ENCODE measurements at places on chromosomes 7 and 10. TPM values are rescaled to one million over a fixed set of nuclear protein-coding genes. Genes with fewer than 3 reads are reported as not detected.

GRCh38 chr7:19814776-19815175 lies 41.4 kb upstream of the TMEM196 start:
- H3K36me3 ChIP-seq: no peaks in the 10 kb centered on the region
- H3K4me1 ChIP-seq: no peaks in the 10 kb centered on the region
- DNase-seq: no peak
- no peak overlapping the region for H3K4me3 ChIP-seq
- no peak overlapping the region for H3K27ac ChIP-seq
- no peaks in the 10 kb centered on the region for H3K27me3 ChIP-seq

- no peak overlapping the region for H3K27ac ChIP-seq
- H3K27me3 ChIP-seq: no peaks in the 10 kb centered on the region
- no peaks in the 10 kb centered on the region for H3K4me1 ChIP-seq
These were observed 92.8 kb downstream of the DLG5 start for GRCh38 chr10:77833792-77834191.

DNA sequence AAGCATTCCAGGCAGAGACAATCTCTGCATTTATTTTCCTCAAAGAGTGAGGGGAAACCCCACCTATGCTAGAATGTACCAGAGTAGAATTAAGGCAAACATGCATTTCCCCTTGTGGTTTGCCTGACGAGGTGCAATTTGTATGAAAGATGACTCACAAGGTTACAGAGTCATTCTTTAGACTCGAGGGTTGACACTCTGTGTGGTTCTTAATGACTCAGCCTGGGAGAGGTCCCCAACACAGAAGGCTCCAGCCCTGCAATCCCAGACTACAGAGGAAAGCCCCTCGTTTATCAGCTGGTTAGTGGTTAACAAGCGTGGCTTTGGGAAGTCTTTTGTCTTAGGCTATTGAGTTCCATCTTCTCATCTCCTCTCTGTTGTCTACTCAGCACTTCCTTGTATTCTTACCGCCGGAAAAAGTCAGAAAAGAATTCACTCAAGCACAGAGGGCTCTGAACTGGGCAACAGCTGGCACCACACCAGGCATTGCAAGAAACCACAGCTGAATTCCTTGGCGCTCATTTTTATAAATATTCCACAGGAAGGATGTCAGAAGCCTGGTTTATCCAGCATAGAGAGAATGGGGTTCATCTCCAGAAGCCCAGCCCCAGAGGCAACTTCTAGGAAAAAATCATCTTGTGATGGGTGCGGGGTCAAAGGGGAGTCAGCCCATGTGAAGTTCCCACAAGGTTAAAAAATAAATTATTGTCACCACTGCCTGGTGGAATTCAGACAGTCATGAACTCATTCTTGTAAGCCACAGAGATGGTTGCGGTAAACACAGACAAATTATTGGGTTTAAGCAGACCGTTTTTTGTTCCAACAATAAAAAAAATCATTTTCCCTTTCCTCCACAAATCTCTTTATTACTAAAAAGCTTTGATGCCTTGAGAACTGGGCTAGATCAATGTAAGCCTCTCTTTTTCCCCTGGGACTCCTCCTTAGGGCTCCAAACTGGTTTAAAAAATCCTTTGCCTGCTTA lies 24.5 kb upstream of the SVIL start:
- no peak overlapping the region for H3K4me3 ChIP-seq
- peaks cover 6% of the 10 kb centered on the region for H3K36me3 ChIP-seq
- peak overlapping the region; percentile 1 for H3K27ac ChIP-seq
- no peak for DNase-seq

GRCh38 chr7:35749556-35749955 lies 51.3 kb upstream of the SEPTIN7 start:
- H3K4me3 ChIP-seq: no peak overlapping the region
- H3K27ac ChIP-seq: no peak overlapping the region
- no peaks in the 10 kb centered on the region for H3K4me1 ChIP-seq
- H3K27me3 ChIP-seq: no peaks in the 10 kb centered on the region

DNA sequence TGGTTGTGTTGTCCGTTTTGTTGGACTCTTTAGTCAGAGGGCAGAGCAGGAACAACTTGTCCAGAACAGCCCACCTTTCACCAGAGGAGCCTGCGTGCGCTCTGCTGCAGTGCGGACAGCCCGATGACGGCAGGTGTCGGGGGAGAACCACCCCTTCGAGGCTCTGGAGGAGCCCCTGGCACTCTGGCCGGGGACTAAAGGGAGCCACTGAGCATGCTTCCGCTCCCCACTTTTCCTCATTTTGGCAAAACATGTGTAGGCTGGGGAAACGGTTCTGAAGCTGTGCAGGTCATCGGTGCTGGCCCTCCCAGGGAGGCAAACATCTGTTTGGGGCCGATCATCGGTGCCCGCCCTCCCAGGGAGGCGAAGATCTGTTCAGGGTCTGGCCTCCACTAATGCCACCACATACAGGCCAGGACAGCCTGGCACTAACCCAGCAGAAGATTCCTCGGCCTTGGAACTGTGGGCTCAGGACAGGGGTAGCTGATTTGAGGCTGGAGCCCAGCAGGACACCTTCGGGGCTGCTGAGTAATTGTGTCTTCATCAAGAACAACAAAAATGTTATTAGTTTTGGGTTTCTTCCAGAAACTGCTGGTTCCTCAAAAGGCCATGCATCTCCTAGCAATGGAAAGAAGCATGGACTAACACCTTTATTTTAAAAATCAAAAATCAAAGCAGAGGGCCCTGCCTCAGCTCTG lies 124.4 kb upstream of the TCERG1L start:
- H3K4me3 ChIP-seq: no peak overlapping the region
- H3K4me1 ChIP-seq: peaks cover 8% of the 10 kb centered on the region
- no peaks in the 10 kb centered on the region for H3K36me3 ChIP-seq
- DNase-seq: no peak
- peaks cover 8% of the 10 kb centered on the region for H3K27me3 ChIP-seq
- H3K27ac ChIP-seq: no peak overlapping the region

CALN1 gene
- total RNA-seq: 1.6 TPM

DNA sequence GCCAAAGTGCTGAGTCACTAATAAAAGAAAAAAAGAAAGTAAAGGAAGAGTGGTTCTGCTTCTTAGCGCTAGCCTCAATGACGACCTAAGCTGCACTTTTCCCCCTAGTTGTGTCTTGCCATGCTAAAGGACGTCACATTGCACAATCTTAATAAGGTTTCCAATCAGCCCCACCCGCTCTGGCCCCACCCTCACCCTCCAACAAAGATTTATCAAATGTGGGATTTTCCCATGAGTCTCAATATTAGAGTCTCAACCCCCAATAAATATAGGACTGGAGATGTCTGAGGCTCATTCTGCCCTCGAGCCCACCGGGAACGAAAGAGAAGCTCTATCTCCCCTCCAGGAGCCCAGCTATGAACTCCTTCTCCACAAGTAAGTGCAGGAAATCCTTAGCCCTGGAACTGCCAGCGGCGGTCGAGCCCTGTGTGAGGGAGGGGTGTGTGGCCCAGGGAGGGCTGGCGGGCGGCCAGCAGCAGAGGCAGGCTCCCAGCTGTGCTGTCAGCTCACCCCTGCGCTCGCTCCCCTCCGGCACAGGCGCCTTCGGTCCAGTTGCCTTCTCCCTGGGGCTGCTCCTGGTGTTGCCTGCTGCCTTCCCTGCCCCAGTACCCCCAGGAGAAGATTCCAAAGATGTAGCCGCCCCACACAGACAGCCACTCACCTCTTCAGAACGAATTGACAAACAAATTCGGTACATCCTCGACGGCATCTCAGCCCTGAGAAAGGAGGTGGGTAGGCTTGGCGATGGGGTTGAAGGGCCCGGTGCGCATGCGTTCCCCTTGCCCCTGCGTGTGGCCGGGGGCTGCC lies at the start of gene IL6:
Gene IL6, plus strand, starts transcription at position 294 of the 807 bp plus-strand sequence. Its CDS starts 63 bp downstream, at position 357.
- H3K27ac ChIP-seq: no peak within 1 kb of the TSS
- H3K4me1 ChIP-seq: peaks cover 30% of the 10 kb centered on the region
- DNase-seq: peak; percentile 86
- no peaks in the 10 kb centered on the region for H3K36me3 ChIP-seq

DNA sequence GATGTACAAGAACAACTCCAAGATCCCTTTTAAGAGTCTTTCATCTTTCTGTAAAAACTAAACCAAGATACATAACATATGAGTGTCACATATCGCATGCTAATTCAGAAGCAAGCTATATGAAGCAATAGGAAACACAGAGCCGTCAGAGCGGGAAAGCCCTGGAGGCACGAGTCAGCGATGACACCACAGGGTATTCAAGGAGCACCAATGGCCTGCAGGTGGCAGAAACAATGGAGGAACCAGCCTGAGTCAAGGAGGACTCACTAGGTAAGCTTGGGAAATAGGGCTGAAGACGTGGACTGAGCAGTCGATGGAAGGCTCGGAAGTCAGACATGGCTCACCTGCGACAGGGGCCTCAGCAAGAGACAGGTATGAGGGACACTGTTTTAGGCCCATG lies 214.4 kb downstream of the FAM107B start:
- peak overlapping the region; percentile 30 for H3K27ac ChIP-seq
- no peak for DNase-seq
- no peaks in the 10 kb centered on the region for H3K36me3 ChIP-seq

DNA sequence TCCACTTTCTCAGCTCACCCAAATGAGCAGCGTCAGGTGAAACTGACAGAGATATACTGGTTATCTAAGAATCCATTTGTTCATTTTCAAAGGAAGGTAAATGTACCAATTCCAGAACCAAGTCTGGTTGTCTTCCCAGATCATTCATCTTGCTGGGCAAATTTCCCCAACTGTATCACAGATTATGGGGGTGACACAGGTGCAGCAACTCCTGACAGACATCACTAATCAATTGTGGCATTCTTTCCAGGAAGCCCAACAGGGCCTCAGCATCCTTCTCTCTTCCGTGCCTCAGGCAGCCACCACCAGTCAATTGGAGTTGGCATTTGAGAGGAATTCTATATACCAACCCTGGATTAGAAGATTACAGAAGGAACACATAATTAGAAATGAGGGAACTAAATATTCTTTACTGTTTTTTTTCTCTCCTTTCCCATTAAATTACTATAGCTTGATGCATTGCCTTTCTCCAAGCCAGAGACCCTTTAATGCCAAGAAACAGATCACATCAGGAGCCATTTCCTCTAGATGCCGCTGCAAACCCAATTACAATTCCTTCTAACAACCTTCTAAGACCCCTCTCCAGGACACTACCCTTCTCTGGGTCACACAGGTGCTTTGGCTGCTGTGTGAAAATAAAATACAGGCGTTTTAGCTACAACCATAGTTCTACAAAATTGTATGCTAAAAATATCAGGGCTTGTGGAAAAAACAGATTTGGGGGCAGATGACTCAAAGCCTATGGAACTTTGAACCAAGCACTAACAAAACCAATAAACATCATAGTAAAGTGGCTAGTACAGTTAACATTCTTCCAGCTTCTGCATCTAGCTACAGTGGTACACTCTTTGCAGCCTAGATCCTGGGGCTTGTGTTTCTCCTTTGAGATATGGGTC lies 291.6 kb downstream of the RNLS start:
- H3K4me1 ChIP-seq: peaks cover 30% of the 10 kb centered on the region
- H3K27ac ChIP-seq: peak overlapping the region; percentile 28
- DNase-seq: peak; percentile 27
- no peaks in the 10 kb centered on the region for H3K36me3 ChIP-seq
- H3K27me3 ChIP-seq: no peaks in the 10 kb centered on the region
